Right ventricle myocardium superior (tissue), 1 donor: ENCODE measurements at places on chromosomes 3 and 15. TPM values are rescaled to one million over a fixed set of nuclear protein-coding genes. Genes with fewer than 3 reads are reported as not detected.
A peak's percentile ranks its signal among the peaks of the same experiment; 100 is the strongest.

The HIGD2B gene
- total RNA-seq: not detected

The CCK gene
- total RNA-seq: not detected

The NXPE3 gene
- 45.5 TPM for total RNA-seq

The NTRK3 gene
- 3.2 TPM for total RNA-seq

GRCh38 chr3:143668385-143668784 lies 179.9 kb downstream of the SLC9A9 start:
- DNase-seq: no peak

GRCh38 chr3:3097958-3098357 lies 12.2 kb downstream of the IL5RA start:
- DNase-seq: no peak

- peak; percentile 73 for DNase-seq
Measured at GRCh38 chr15:101482526-101483371, 6.8 kb downstream of the PCSK6 start.

DNA sequence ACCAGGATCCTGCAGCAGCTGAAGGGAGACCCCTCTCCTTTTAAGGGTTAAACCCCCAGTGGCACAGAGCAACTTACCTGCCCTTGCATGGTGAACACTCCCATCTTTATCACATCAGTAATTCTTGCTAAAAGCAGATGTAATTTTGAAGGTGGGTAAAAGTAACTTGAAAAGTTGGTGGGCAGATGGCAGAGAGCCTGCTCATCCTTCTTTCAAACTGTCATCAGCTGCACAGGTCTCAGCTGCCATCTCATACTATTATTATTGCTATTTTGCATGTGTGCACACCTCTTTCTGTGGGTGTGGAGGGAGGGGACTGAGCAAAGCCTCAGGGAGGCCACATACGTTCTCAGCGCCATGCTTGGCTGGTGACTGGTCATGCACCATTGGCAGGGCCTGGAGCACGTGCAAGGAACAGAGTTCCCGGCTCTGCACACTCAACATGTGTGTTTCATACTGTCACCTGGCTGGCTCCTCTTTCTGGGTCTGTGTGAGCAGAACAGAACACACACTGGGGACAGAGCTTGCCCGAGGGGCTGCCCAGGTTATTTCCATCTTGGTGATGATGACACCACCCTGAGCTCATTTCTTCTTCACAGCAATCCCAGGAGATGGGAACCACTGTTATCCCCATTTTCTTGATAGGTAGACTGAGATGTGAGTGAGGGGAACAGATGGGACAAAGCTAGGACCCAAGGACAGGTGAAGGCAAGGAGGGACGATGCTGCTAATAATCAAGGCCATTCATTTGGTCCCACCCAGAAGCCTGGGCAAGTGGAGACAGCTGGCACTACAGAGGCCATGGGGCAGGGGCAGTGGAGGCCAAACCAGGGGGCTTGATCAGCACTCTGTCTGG lies 95.8 kb upstream of the KLF13 start:
- no peak for DNase-seq

- no peak for DNase-seq
Measured at GRCh38 chr3:14170531-14171159, 7.8 kb downstream of the XPC start.

DNA sequence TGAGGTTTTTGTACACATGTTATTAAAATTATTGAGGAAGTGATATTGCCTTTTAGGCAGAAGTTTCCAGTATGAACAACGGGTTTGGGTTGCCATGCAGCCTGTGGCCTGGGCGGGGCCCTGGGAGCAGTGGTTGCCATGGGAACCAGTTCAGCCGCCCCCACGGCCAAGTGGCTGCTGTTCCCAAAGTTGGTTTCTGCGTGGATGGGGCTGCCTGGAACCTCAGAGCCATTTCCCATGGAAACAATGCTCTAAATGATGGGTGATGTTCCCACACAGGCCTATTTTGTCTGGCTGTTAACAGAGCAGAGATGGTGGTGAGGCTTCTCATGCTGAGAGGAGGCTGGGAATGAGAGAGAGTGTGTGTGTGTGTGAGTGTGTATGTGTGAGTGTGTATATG lies 19.5 kb downstream of the MRAS start:
- DNase-seq: peak; percentile 82

- no peak for DNase-seq
Measured at GRCh38 chr15:78104119-78104479, 11.7 kb downstream of the SH2D7 start.

DNA sequence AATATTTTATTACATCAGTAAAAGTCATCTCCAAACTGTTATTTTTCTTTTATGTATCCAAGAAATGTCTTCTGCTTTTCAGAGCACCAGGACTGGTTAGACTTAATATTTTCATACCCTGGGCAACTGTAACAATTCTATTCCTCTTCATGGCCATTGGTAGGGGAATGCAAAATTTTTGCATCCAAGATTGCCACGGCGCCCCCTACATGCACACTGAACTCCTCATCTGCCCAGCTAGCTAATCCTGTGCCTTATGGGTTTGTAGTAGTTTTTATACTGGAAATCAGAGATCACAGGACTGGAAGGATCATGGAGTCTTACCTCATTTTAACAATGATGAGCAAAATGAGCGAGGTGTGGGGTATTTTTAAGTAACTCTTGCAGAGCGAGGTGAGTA lies 74.2 kb downstream of the CRTC3 start:
- DNase-seq: peak; percentile 67

GRCh38 chr3:72675243-72675642 lies 173.0 kb downstream of the SHQ1 start:
- DNase-seq: no peak

DNA sequence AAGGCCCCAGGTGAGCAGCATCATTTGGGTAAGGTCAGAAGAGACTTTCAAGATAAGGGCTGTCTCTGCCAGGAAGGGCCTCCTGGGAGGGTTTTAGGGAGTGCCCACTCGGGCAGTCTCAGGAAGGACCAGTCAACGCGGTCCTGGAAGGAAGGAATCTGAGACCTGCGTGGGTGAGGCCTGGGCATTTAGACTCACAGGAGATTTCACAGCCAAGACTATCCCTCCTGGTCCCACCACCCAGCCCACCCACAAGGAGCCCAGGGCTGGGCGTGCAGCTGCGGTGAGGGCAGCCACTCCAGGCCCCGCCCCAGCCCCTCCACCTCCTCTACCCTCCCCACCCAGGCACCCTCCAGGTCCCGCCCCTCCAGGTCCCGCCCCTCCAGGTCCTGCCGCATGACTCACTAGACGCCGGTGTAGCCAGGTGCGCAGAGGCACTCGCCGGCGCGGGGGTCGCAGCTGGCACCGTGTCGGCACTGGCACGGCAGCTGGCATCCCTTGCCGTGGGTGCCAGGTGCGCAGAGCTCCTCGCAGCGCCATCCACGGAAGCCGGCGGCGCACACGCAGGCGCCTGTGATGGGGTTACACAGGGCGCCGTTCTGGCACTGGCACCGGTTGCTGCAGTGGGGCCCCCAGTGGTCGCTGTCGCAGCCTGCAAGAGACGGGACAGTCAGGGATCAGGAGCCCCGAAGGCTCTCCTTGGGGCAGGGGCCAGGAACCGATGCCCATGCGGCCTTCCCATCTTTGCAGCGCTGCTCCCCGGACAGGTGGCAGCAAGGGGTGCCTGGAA lies 112.7 kb downstream of the RAB11A start:
- DNase-seq: no peak

- no peak for DNase-seq
Measured at GRCh38 chr3:111936967-111937366, 41.9 kb upstream of the ABHD10 start.

DNA sequence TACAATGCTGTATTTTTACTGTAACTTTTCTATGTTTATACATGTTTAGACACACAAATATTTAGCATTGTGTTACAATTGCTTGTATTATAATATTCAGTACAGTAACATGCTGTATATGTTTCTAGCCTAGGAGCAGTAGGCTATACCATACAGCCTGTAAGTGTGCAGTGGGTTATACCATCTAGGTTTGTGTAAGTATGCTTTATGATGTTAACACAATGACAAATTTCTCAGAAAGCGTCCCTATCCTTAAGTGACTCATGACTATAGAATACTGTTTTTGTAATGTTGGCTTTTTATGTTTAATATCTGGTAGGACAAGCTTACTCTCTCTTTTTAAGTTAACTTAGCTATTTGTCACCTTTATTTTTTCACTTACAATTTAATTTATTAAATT lies 127.5 kb upstream of the THRB start:
- DNase-seq: no peak

GRCh38 chr15:58678683-58679082 lies 70.8 kb downstream of the ADAM10 start:
- DNase-seq: no peak

DNA sequence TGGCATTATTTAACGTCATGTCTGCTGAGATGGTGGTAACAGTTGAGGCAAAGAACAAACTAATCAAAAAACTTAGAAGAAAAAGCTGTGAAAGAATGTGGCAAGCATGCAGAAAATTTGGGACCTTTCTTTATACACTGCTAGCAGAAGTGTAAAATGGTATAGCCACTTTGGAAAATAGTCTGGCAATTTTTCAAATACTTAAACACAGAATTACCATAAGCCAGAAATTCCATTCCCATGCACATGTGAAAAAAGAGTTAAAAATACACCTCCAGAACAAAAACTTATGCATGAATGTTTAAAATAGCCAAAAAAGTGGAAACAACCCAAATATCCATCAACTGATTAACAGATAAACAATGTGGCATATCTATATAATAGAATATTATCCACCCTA lies 613.3 kb downstream of the TBL1XR1 start:
- no peak for DNase-seq

DNA sequence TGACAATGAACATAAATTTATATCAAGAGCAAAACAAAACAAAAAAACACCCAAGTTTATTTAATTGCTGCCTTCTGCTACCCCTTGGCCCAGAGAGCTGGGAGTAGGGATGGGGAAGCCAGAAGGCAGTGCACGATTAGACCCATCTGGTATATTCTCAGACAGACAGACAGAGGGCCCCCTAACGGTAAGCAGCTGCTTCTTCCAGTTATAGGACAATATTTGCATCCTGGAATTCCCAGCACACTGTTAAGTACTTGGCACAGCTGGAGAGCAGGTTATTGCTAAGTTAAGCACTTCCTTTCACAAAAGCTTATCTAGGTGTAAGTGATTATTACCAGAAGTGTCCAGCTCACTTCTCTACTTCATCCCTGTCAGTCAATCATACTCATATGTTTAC lies 39.3 kb downstream of the C2CD4B start:
- DNase-seq: no peak

DNA sequence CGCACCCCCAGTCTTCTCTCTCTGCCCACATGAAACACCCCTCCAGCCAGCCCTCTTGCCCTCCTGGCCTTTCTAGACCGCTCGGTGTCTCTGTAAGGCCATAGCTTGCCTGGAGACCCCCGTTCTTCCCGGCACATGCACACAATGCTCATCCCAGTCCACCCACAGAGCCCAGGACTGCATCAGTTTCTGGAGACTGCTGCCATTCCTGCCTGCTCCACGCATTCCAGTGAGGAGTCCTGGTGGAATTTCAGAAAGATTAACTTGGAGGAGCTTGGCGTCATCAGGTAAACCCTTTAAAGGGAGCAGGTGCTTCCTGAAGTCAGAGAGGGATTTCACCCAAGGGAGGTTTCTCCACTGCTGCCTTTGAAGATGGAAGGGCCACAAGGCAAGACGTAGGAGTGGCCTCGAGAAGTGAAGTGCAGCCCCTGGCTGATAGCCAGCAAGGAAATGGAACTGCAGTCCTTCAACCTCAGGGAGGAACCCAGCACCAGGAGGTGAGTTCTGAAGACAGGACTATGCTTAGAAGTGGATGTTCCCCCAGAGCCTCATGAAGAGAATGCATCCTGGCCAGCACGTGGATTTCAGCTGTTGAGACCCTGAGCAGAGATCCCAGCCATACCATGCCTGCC lies 19.2 kb downstream of the SLC41A3 start:
- DNase-seq: no peak
